ENCODE measurements at places on chromosomes 3 and 15. TPM values are rescaled to one million over a fixed set of nuclear protein-coding genes. Genes with fewer than 3 reads are reported as not detected.

The SLC38A3 gene
- total RNA-seq = not detected

The NDN gene
- total RNA-seq = 144 TPM

The PAQR9 gene
- 0.14 TPM for total RNA-seq

The LRRC49 gene
- 6.7 TPM for total RNA-seq

The SI gene
- not detected for total RNA-seq

The NR1I2 gene
- not detected for total RNA-seq

The PODXL2 gene
- 24.3 TPM for total RNA-seq

All from adrenal gland (tissue), 19 donors.